Activated naive CD8-positive, alpha-beta T cell treated with anti-CD3 and anti-CD28 coated beads, Interleukin-2, amount 50 U/mL, for 24 hours (primary cell): ENCODE measurements at places on chromosomes 13 and 19.

- peaks cover 22% of the 10 kb centered on the region for H3K4me1 ChIP-seq
- H3K4me3 ChIP-seq, result no peak overlapping the region
- no peaks in the 10 kb centered on the region for H3K36me3 ChIP-seq
- H3K27ac ChIP-seq, result no peak overlapping the region
- H3K27me3 ChIP-seq, result no peaks in the 10 kb centered on the region
Observed at GRCh38 chr13:77350811-77351210, 23.9 kb upstream of the MYCBP2 start.

- H3K4me3 ChIP-seq, result no peak overlapping the region
- H3K27me3 ChIP-seq, result no peaks in the 10 kb centered on the region
- no peaks in the 10 kb centered on the region for H3K36me3 ChIP-seq
- DNase-seq, result no peak
Observed at GRCh38 chr13:98254513-98254912, 77.4 kb upstream of the RNF113B start.

- H3K36me3 ChIP-seq, result no peaks in the 10 kb centered on the region
- no peak overlapping the region for H3K4me3 ChIP-seq
- no peaks in the 10 kb centered on the region for H3K4me1 ChIP-seq
Observed at GRCh38 chr13:85545771-85546170, 253.4 kb downstream of the SLITRK6 start.

DNA sequence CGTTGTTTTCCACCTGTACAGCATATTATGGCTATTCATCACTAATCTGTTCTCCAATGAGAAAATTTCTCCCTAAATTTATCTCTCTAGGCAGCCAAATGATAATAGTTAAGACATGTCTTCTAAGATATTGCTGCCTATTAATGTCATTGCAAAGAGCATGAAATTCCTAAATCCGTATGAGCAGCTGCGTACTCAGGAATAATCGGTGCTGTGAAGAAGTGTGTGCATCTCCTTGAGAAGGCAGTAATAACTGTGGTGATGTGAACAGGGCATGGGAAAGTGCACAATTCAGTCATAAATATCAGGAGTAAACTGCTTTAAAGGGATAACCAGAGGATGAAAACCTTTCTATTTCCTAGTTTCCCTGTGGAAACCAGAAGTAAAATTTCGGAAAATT, 112.2 kb downstream of the SLITRK5 start:
- no peaks in the 10 kb centered on the region for H3K4me1 ChIP-seq
- H3K27me3 ChIP-seq, result no peaks in the 10 kb centered on the region
- H3K36me3 ChIP-seq, result no peaks in the 10 kb centered on the region
- no peak overlapping the region for H3K4me3 ChIP-seq

DNA sequence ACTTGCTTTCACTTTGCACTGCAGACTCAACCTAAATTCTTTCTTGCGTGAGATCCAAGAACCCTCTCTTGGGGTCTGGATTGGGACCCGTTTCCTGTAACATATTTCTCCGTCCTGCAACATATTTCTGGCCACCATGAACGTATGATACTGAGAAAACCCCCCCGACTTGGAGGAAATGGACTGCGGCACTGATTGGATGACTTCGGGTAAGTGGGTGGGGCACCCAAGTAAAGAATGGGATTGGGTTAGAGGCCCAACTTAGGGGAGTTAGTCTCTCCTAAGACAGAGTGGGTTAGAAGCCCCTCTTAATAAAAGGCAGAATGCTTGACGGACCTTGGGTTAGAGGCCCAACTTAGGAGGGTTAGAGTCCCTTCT, 690.4 kb downstream of the UQCRFS1 start:
- H3K4me3 ChIP-seq, result no peak overlapping the region
- no peak overlapping the region for H3K27ac ChIP-seq
- H3K36me3 ChIP-seq, result no peaks in the 10 kb centered on the region
- no peak for DNase-seq

DNA sequence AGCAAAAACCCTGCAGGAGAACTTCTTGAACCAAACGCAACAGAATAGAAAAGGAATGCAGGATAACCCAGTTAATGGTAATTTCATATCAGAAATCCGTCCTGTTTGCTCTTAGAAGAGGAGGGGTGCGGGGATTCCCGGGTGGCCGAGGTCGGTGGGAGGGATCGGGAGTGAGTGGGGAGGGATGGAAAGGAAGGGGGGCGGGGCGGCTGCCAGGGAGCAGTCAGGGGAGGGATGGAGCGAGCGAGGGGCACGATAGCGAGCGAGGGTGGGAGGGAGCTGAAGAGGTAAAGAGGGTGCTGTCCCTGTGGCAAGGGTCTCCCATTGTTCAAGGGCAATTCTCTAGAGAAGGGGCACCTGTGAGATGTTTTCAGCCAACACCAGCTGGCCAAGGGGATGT, 26.5 kb downstream of the CD177 start:
- no peak for DNase-seq
- peaks cover 2% of the 10 kb centered on the region for H3K27me3 ChIP-seq
- H3K36me3 ChIP-seq, result no peaks in the 10 kb centered on the region
- no peak overlapping the region for H3K4me3 ChIP-seq
- no peaks in the 10 kb centered on the region for H3K4me1 ChIP-seq

GRCh38 chr19:5621311-5621944, 1.1 kb downstream of the SAFB2 start:
- H3K4me3 ChIP-seq, result peak overlapping the region; percentile 100
- peaks cover 3% of the 10 kb centered on the region for H3K27me3 ChIP-seq
- H3K27ac ChIP-seq, result peak overlapping the region; percentile 100
- no peak for DNase-seq
- H3K4me1 ChIP-seq, result peaks cover 62% of the 10 kb centered on the region

DNA sequence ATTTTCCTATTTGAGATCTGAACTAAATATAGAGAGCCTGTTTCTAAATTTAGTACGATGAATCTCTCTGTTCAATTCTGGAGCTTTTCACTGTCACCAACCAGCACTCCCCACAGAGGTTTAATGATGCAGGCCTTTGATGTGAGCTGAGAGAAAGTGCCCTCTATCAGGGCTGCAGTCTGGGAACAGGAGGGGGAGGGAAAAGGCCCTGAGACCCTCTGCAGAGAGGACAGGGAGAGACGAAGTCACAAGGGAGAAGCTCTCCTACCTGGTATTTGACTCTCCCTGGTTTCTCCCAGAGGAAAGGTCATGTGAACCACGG, 206.8 kb upstream of the SOX1 start:
- H3K4me3 ChIP-seq, result no peak overlapping the region
- no peak overlapping the region for H3K27ac ChIP-seq
- DNase-seq, result no peak
- H3K36me3 ChIP-seq, result no peaks in the 10 kb centered on the region
- no peaks in the 10 kb centered on the region for H3K4me1 ChIP-seq
- peaks cover 3% of the 10 kb centered on the region for H3K27me3 ChIP-seq

- no peaks in the 10 kb centered on the region for H3K4me1 ChIP-seq
- no peak for DNase-seq
- peaks cover 2% of the 10 kb centered on the region for H3K36me3 ChIP-seq
- H3K4me3 ChIP-seq, result no peak overlapping the region
- H3K27me3 ChIP-seq, result peaks cover 3% of the 10 kb centered on the region
Observed at GRCh38 chr13:49869519-49869918, 66.6 kb downstream of the SPRYD7 start.

GRCh38 chr19:31166206-31166605, 183.0 kb downstream of the TSHZ3 start:
- no peaks in the 10 kb centered on the region for H3K4me1 ChIP-seq
- peaks cover 28% of the 10 kb centered on the region for H3K27me3 ChIP-seq
- no peaks in the 10 kb centered on the region for H3K36me3 ChIP-seq

GRCh38 chr19:6271721-6272410, 7.9 kb downstream of the MLLT1 start:
- H3K27me3 ChIP-seq, result no peaks in the 10 kb centered on the region
- peaks cover 37% of the 10 kb centered on the region for H3K4me1 ChIP-seq
- no peak for DNase-seq
- peaks cover 18% of the 10 kb centered on the region for H3K36me3 ChIP-seq
- no peak overlapping the region for H3K4me3 ChIP-seq

GRCh38 chr13:33194820-33195692, 90.5 kb downstream of the STARD13 start:
- DNase-seq, result no peak
- H3K36me3 ChIP-seq, result no peaks in the 10 kb centered on the region
- H3K27ac ChIP-seq, result no peak overlapping the region
- H3K4me1 ChIP-seq, result no peaks in the 10 kb centered on the region

GRCh38 chr13:103351035-103351828, 285.0 kb upstream of the SLC10A2 start:
- no peak for DNase-seq
- H3K4me1 ChIP-seq, result no peaks in the 10 kb centered on the region
- H3K36me3 ChIP-seq, result no peaks in the 10 kb centered on the region
- H3K27me3 ChIP-seq, result no peaks in the 10 kb centered on the region

GRCh38 chr19:40640744-40641143, 39.6 kb downstream of the LTBP4 start:
- H3K4me3 ChIP-seq, result no peak overlapping the region
- no peak overlapping the region for H3K27ac ChIP-seq

DNA sequence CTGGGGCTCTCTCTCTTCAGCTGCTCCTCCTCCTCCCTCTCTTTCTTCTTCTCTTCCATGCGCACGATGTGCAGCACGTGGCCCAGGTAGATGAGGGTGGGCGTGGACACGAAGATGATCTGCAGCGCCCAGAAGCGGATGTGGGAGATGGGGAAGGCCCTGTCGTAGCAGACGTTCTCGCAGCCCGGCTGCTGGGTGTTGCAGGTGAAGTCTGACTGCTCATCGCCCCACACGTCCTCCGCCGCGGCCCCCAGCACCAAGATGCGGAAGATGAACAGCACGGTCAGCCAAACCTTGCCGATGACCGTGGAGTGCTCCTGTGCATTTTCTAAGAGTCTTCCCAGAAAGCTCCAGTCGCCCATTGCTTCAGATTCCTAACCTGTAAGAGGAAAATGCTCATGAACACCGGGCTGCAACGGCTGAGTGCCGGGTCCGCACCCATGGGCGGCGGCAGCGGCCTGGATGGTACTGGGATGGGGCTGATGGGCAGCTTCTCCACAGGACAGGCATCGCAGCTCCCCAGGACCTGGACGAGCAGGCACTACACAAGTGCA, 17.8 kb downstream of the GJA3 start:
- peaks cover 5% of the 10 kb centered on the region for H3K4me1 ChIP-seq
- no peak overlapping the region for H3K4me3 ChIP-seq
- DNase-seq, result no peak
- no peak overlapping the region for H3K27ac ChIP-seq
- peaks cover 55% of the 10 kb centered on the region for H3K27me3 ChIP-seq

- no peak overlapping the region for H3K4me3 ChIP-seq
- no peaks in the 10 kb centered on the region for H3K4me1 ChIP-seq
- H3K27ac ChIP-seq, result no peak overlapping the region
Observed at GRCh38 chr13:50645092-50645491, 198.4 kb downstream of the DLEU7 start.

GRCh38 chr19:58350871-58351557, 2.3 kb downstream of the A1BG start:
- H3K4me3 ChIP-seq, result no peak overlapping the region
- no peaks in the 10 kb centered on the region for H3K27me3 ChIP-seq
- H3K27ac ChIP-seq, result no peak overlapping the region
- peaks cover 12% of the 10 kb centered on the region for H3K36me3 ChIP-seq
- DNase-seq, result no peak

DNA sequence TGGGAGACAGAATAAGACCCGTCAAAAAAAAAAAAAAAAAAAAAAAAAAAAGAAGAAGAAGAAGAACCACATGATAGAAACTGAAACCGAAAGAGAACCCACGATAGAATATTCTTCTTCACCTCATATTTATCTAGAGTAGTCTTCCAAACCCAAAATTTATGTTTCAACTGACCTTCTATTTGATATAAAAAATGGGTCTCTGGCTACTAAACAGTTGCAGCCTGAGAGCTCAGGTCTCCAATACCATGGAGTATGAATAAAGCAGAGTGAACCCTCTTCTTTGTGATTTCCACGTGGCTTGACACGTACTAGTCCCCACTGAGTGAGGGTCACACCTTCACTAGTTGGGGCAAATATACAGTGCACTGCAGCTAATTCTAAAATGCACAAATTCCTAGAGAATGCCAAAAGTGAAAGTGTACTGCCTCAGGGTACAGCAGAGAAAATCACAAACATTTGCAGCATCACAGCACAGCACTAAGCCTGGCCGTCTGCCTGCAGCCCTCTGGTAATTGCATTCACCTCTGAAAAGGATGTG, 30.8 kb upstream of the RFC3 start:
- H3K36me3 ChIP-seq, result no peaks in the 10 kb centered on the region
- peak overlapping the region; percentile 69 for H3K27ac ChIP-seq
- peak overlapping the region; percentile 73 for H3K4me3 ChIP-seq
- no peaks in the 10 kb centered on the region for H3K27me3 ChIP-seq
- peaks cover 20% of the 10 kb centered on the region for H3K4me1 ChIP-seq

GRCh38 chr13:57632276-57633140, 964 bp downstream of the PCDH17 start:
- no peak overlapping the region for H3K27ac ChIP-seq
- peak overlapping the region; percentile 67 for H3K4me3 ChIP-seq
- peaks cover 11% of the 10 kb centered on the region for H3K36me3 ChIP-seq
- peaks cover 67% of the 10 kb centered on the region for H3K27me3 ChIP-seq
- DNase-seq, result peak; percentile 2
- peaks cover 42% of the 10 kb centered on the region for H3K4me1 ChIP-seq

DNA sequence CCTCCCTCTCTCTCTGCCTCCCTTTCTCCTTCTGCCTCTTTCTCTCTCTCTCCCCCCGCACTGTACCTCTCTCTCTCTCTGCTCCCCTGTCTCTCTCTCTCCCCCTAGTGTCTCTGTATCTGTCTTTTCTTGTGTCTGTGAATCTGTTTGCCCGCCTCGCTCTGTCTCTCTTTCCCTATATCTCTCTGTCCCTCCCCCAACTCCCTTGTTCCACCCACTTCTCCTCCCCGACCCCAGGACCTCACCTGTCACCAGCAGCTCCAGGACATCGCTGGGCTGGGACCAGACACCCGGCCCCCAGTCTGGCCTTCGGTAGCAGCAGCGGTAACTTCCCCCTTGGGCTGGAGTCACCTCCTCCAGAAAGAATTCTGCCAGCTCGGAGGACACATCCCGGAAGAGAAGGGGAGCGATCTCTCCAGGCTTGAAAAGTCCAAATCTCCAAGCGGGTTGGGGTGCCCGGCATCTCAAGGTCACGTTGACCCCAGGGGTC, 3.9 kb downstream of the OSCAR start:
- H3K4me1 ChIP-seq, result peaks cover 9% of the 10 kb centered on the region
- no peak for DNase-seq
- H3K27ac ChIP-seq, result no peak overlapping the region

GRCh38 chr13:71619096-71619495, 247.9 kb downstream of the DACH1 start:
- no peaks in the 10 kb centered on the region for H3K36me3 ChIP-seq
- DNase-seq, result no peak
- H3K27me3 ChIP-seq, result no peaks in the 10 kb centered on the region
- no peaks in the 10 kb centered on the region for H3K4me1 ChIP-seq
- no peak overlapping the region for H3K4me3 ChIP-seq
